ENCODE measurements at places on chromosomes 5 and 9.

DNA sequence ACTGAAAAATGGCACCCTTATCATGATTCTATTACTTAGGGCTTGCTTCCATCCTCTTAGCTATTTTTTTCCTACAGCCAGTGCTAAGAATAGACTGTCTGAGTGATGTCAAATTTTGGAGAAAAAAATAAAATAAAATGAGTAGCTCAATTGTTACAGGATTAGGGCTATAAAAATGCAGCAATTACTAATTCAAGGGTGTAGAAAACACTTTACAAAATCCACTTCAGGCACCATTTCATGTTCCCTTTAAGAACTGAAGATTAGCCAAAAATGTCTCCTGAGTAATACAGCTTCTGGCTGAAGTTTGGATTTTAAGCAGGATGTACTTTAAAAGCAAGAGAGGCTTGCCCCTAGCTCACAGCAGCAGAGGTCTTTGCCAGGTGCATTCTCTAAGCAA, 240.5 kb upstream of the IRX1 start:
- DNase-seq: no peak

DNA sequence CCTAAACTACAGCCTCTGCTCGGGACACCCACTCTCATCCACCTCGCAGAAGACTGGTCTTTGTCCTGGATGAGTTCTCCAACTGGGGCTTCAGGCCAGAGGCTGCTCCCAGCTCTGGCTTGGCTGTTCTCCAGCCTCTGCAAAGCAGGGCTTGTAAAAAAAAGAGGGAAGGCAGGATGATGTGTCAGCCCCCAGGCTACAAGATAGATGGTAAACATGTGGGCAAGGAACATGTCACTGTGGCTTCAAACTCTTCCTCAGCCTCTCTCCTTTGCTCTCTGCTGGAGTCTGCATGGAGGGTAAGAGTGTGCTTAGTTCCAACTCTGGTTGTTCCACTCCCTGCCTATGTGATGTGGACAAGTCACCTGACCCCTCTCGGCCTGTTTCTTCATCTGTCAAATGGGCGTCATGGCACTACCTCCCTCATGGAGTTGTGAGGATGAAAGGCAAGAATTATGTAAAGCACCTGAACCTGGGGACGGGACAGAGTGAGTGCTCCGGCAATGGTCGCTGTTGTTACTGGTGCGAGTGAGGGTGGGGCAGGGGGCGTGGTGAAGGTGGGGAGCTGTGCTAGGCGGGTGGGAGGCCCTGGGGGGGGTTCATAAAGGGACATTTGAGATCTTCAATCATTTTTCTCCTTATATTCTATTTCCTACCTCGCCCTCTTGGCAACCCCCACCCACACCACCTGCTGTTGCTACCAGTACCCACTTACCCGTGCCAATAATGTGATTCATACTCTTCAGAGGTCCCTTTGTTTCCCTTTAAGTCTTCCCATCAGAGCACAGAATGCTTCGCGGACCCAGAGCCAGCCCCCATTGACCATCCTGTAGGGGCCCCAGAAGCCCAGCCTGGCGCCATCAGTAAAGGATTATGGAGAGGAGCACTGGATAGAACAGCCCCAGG, 6.8 kb upstream of the ZNF79 start:
- DNase-seq: no peak

DNA sequence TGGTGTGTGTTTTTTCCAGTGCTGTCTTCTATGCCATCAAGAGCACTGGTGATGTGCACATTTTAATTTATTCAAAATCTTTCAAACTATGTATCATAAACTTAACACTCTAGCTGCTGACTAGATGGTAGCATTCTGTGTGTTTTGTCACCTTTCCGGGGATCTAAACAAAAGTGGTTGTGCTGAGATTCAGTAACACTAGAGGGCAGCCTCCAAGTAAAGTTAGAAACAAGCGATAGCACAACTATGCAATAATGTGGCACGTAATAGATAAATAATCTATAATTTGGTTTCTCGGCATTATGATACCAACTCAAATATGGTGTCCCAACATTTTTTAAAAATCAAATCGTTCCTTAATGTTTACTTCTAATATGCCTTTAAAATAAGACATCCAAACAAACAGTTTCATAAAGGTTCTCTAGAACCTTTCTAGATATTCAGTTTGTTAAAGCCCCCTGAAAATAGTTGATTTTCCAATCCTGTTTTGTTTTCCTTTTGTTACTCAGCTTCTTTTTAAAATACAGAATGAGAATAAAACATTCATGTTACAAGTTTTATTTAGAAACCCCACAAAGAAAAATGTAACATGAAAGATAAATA, 16.9 kb downstream of the SEMA6A start:
- DNase-seq: no peak

GRCh38 chr5:156667616-156668015, 182.5 kb upstream of the PPP1R2B start:
- no peak for DNase-seq

- no peak for DNase-seq
Measured at GRCh38 chr5:67404256-67405100, 207.9 kb upstream of the CD180 start.

GRCh38 chr5:119287547-119288111, 68.2 kb upstream of the TNFAIP8 start:
- DNase-seq: no peak

DNA sequence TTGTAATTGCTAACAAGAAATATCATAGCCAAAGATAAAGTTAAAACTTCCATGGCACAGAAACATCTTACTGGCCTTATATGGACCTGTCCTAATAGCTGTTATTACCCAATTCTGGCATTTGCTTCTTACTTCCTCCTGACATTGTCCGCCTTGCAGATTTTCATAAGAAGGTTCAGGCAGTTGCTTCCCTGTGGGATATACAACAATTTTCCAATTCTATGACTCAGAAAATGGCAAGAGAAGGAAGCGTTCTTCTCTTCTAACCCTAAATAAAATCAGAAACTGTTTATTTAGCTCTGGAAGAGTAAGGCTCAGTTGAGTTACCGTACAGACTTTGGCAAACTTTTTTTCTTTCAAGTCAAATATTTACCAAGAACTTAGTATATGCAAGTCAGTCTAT, 1.7 kb downstream of the PRKAA1 start:
- DNase-seq: no peak

GRCh38 chr5:67050125-67050524, 146.5 kb downstream of the CD180 start:
- no peak for DNase-seq

- DNase-seq: no peak
Measured at GRCh38 chr5:178234750-178235587, 2.4 kb upstream of the PHYKPL start.

GRCh38 chr9:6711403-6711802, 46.4 kb upstream of the KDM4C start:
- no peak for DNase-seq

- DNase-seq: no peak
Measured at GRCh38 chr9:93225417-93225816, 41.5 kb downstream of the WNK2 start.

DNA sequence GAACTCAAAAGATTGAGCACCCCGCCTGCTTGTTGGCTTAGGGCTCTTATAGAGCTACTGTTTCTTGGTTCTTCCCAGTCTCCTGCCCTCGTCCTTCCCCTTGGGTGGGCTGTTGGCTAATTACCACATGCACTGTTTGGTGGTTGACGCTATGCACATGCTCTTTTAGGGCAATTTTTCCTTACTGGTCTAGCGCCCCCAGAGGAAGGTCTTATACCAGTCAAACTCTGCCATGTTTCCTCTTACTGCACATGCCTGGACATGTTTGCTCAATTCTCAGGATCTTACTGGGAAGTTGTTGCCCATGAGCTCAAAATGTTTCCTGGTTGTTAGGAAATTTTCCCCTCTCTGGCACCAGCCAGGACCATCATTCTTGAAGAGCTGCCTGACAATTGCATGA, 101.9 kb downstream of the SLC28A3 start:
- no peak for DNase-seq

DNA sequence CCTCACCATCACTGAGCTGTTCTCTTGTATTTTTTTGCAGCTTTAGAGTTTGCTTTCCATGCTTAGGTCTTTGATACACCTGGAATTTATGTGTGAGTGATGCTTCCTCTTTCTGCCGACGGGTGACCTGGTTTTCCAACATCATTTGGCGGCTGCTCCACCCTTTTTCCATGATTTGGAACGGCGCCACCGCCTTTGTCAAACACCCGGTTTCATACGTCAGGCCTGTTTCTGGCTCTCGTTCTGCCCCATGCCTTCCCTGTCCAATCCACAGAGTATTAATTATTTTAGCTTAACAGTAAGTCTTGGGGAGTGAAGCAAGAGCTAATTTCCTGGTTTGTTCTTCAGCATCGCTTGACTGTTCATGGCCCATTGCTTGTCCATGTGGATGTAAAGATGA, 30.2 kb downstream of the CACNA1B start:
- no peak for DNase-seq

GRCh38 chr5:113606298-113607134, 93.0 kb downstream of the YTHDC2 start:
- DNase-seq: peak; percentile 15

- DNase-seq: no peak
Measured at GRCh38 chr5:72346398-72346797, 26.2 kb downstream of the PTCD2 start.

GRCh38 chr9:110161940-110162339, 46.0 kb downstream of the C9orf152 start:
- DNase-seq: no peak

DNA sequence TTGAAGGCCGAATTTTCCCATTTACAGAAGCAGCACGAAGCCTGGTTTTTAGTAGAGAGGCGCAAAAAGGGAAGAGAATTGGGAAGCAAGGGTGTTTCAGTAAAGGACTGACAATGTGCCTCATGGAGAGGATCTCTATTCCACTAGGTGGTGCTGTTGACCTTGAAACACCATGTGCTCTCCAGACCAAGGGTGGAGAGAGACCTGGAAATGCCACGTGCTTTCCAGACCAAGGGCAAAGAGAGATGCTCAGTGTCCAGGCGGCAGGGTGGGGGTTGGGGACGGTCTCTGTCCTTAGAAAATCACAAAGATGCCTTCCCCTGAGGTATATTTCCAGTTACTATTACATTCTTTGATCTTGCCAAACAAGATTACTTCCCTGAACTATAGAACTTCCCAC, 425.3 kb downstream of the CSNK1G3 start:
- no peak for DNase-seq

DNA sequence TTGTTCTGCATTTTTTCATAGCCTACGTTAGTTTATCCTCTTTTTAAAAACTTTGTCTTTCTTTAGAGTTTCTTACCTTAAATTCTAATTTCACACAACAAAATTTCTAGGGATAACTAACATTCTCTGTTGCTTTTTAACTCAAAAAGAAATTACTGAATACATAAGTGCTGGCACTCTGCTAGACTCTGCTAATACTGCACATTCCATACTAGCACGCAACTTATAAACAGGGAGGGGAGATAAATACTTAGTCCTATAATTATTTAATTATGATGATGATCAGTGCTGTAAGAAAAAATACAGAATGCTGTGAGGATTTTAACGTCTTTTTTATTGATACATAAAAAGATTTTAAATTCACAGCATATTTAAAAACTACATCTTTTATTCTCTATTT, 25.1 kb downstream of the RNF145 start:
- DNase-seq: no peak

GRCh38 chr9:28834156-28834555, 1260.9 kb upstream of the C9orf72 start:
- DNase-seq: no peak

- DNase-seq: peak; percentile 33
Measured at GRCh38 chr9:106755736-106756135, 107.2 kb upstream of the ZNF462 start.

DNA sequence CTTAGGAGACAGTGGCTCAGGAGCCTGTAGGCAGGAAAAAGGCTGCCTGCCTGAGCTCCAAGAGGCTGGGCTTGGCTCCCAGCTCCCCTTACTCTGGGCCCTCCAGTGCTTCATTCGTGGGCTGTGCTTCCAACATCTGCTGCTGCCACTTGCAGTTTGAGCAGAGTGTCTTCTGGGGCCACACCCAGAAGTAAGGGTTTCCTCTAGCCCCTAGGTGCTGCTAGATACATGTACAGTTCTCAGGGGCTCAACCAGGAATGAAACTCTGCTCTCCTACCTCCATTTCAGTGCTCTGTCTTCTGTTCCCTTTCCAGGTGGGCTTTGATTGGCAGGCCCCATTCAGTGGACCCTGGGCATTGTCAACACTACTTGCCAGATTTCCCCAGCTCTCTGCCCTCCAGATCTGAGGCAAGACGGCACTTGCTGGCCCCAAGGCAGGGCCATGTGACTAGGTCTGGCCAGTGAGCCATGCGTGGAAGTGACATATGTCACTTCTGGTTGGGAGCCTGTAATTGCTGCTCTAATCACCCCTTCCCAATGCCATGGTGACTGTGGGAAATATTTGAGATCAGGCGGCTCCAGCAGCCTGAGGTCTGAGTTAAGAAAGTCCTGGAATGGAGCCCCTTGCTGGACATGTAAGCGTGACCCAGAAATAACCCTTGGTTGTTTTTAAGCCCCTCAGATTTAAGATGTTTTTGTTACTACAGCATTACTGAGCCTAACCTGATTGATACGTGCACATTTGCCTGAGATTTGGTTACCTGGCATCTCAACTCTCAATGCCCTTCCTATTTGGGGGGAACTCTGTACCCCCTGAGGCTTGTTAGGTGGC, 9.4 kb upstream of the BOD1 start:
- no peak for DNase-seq

GRCh38 chr9:134053401-134053871, 14.4 kb downstream of the BRD3 start:
- DNase-seq: no peak

DNA sequence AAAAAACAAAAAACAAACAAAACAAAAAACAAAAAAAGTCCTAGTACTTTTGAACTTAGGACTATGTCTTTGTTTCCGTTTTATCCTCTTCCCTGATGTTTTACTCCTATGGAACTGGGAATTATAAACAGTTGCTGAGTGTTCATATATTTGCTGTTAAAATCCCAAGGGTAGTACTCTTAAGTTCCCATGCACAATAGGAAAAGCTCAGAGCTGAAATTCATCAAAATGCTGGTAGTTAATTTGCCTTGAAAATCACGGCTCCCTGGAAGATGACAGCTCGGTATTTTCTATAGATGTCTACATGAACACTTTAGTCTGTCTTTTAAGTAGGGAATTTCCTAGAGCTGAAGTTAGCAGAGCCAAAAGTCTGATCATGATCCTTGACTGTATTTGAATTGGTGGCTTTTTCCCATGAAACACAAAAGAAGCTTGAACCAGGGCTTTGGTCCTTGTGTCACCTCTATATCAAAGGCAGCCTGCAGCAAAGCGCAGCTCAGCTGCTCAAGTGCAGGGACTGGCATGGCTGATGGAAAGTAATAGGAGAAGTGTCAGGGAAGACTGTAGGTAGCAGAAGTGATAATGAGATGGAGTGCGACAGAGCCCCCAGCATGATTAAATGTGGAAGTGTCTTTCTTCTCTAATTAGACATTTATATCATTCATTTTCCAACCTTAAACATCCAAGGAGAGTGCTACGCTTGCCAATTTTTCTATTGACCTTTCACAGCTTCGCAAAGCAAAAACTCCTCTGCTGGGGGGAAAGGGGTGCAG, 310.9 kb downstream of the TRIM36 start:
- no peak for DNase-seq

DNA sequence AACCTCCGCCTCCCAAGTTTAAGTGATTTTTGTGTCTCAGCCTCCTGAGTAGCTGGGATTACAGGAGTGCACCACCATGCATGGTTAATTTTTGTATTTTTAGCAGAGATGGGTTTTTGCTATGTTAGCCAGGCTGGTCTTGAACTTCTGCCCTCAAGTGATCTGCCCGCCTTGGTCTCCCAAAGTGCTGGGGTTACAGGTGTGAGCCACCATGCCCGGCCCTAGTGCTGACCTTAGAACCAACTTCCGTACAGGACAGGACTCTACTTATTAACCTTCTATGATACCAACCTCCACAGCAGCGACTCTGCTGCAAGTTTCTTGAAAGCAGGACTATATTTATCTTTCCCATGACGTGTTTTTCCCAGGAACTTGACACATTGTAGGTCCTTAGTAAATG, 176.9 kb downstream of the RGS3 start:
- no peak for DNase-seq

GRCh38 chr9:86175223-86175622, 75.9 kb upstream of the GOLM1 start:
- no peak for DNase-seq

All from epithelial cell of proximal tubule (primary cell).